Esophagus squamous epithelium (tissue), 5 donors: ENCODE measurements at places on chromosomes 12 and 14.

DNA sequence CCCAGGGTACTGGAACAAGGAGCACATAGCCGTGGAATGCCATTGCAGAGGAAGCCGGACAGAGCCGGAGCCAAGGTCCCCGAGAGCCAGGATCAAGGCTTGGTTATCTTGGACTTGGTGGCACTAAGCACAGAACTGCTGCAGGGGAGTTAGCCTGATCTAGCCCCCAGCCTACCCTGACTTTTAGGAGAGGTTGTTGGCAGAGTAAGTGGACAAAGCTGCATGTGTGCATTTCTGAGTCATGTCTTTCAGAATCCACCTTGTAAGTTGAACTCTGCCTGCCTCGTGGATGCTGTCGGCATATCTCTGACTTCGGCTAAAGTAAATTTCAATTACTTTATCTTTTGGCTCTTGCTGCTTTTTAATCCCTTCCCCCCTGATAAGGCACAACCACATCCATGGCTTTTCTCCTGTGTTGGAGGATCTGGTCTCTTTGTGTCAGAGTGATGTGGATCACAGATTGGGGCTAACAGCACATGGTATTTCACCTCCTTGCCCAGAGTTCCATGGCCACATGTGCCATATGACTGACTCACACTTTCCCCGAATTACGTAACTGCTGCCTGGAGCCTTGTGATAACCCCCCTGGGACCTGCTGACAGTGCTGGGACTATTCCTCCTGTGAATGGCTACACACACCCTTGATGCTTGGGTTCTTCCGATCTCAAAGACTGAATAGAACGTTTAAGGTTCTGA, 240.3 kb downstream of the EMP1 start:
- DNase-seq, result no peak

- DNase-seq, result no peak
Observed at GRCh38 chr14:89641495-89642175, 224.6 kb upstream of the FOXN3 start.

GRCh38 chr12:123134271-123134671, 16.6 kb downstream of the PITPNM2 start:
- DNase-seq, result no peak

DNA sequence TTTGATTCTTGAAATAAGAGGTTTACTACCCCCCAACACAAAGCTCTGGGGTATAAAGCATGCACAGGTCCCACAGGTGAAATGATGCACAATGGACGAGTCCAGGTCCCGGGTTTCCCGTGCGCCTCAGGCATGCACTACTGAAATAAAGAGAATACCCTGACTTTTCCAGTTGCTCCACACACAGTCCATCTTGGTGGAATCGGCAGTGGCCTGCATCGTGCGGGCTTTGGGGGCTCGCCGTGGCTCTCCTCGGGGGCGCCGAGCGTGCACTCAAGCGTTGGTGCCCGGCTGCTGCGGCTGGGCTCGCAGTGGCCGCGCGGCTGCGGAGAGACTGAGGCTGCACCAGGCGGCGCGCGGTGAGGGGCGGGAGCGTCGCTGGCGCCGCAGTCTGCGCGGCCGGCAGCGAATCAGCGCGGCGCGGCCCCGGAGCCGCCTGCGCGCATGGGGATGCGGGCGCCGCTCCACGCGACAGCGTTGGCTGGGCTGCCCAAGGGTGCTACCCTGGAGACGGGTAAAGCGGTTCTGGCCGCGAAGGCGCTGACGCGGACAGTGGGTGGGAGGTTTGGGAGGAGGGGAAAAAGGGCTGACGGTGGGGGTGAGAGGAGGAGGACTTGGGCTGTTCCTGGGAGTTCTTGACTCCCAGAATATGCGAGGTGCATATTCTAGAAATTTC, 53.8 kb upstream of the CCDC175 start:
- no peak for DNase-seq

GRCh38 chr12:96054244-96054610, 18.8 kb upstream of the LTA4H start:
- DNase-seq, result no peak

DNA sequence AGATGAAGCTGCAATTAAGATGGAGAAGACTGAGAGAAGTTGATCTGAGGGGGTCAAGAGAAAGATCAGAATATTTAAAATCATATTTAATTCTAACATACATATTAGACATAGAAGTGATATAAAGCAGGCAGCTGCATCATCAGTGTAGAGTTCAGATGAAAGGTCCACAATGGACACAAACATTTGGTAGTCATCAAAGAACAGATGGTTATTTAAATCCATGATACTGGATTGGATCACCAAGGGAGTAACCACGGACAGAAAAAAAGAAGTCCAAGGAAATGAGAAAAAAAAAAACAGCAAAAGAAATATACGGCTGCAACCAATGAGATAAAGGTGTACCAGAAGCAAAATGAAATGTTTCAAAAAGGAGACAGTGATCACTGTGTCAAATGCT, 20.1 kb downstream of the NOVA1 start:
- no peak for DNase-seq

- DNase-seq, result no peak
Observed at GRCh38 chr14:69460093-69460701, 24.3 kb upstream of the PLEKHD1 start.

DNA sequence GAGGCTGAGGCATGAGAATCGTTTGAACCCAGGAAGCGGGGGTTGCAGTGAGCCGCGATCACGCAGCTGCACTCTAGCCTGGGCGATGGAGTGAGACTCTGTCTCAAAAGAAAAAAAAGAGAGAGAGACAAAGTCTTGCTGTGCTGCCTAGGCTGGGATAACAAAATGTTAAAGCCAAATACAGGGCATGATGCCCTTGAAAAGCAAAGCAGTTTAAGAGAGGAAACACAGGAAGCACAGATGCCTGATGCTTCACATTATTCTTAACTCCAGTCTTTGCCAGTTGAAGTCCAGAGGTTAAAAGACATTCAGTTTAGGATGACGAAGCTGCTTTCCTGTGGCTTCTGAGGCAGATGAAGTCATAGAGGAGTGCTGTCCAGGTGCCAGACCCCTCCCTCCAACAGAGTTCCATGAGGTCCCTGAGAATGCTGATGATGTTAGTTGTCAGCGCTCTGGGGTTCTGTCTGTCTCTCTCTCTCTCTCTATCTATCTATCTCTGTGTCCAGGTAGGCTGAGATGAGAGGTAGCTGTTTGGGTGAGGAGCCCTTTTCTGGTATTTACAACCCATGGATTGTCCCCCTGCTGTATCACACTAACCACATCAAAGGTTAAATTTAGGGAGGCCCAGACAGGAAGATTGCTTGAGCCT, 4.9 kb upstream of the MRPL52 start:
- DNase-seq, result no peak
